ENCODE measurements at places on chromosomes 16 and 17.

DNA sequence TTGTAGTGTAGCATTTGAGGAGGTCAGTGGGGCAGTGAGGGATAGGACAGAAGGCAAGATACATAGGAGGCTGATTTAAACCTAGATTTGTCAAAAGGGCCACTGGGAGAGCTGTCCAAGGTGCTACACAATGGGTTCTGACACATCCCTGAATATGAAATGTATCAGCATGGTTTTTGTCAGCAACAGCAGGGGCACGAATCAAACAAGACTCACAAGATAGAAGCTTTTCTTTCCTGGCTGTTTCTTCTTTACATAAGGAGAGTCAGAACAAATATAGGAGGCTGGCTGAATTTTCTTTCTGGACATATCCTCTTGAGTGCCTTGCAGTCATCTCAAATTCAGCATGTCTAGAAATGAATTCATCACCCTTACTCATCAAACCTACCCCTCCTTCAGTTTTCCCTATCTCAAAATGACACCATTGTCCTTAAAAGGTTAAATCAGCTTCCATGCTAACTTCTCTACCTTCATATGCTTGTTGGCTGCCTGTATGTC is 130.5 kb downstream of the NPIPB5 start:
- peak; percentile 26 for DNase-seq

GRCh38 chr16:56414366-56414765 is 11.0 kb downstream of the AMFR start:
- no peak for DNase-seq

GRCh38 chr17:28487881-28488532 is 14.6 kb downstream of the SLC13A2 start:
- no peak for DNase-seq

DNA sequence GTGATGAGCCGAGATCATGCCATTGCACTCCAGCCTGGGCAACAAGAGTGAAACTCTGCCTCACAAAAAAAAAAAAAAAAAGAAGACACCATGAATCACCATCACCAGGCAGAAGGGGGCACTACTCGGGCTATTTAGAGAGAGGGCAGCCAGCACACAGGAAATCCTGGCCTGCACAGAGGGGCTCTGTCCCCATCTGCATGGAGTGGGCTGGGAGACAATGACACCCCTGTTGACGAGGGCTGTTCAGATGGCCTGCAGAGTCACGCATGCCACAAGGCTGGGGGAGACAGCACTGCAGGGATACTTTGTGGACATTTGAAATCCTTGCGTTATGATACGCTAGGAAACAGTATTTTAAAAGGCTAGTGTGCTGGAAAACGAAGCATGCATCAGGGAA is 48.3 kb downstream of the CUEDC1 start:
- no peak for DNase-seq

- DNase-seq = peak; percentile 44
Measured at GRCh38 chr17:38702166-38702915, 2.7 kb upstream of the MLLT6 start.

DNA sequence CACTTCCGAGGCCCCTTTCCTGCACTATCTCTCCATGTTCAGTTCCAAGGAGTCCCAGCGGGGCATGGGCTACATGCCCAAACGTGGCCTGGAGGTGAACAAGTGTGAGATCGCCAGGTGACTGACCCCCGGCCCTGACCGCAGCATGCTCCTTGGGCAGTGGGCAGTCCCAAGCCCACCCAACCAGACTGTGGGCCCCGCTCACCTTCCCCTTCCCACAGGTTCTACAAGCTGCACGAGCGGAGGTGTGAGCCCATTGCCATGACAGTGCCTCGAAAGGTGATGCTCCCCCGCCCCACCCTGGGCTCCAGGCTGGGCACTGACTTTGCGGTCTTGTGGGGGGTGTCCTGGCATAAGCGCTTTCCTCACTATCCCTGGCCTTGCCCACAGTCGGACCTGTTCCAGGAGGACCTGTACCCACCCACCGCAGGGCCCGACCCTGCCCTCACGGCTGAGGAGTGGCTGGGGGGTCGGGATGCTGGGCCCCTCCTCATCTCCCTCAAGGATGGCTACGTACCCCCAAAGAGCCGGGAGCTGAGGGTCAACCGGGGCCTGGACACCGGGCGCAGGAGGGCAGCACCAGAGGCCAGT is 4.7 kb downstream of the CORO1A start:
- DNase-seq = no peak

DNA sequence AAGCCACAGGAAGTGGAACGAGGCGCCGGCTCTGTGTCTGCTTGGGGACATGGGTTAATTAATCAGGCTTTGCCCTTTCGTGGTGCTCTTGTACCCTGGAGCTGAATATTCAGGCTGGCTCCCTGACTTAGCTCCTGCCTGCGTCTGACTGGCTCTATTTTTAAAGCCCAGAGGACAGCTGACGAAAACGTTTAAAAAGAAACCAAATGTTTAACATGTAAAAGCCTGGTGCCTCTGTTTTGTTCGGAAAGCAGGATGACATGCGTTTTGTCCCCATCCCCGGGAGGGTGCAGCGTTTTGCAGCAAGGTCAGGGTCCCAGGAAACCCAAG is 61.1 kb downstream of the NT5M start:
- no peak for DNase-seq

GRCh38 chr17:59300941-59301340 is 30.5 kb upstream of the YPEL2 start:
- no peak for DNase-seq

DNA sequence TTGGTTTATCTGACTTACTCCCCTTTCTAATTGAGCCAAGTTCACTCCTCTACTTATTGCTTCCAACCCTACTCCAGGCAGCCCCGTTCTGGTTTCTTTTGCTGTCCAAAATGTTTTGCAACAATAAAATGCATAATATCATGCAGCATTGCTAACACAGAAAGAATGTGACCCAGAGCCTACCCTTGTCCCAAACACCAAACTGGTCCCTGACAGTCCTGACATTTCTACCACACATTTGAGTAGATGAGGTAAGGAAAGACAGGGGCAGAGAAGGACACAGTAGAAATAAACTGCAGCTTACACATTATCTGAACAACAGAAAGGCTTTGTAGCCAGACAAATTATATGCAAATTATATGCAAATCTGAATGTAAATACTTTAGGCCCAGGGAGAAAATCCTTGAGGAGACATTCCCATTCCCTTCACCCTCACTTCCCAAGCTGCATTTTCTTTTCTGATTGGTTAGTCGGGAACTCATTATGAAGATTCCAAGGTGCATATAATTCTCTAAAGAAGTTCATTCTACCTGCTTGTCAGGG is 31.6 kb downstream of the SOX9 start:
- no peak for DNase-seq

GRCh38 chr17:63024716-63025115 is 58.7 kb downstream of the TANC2 start:
- no peak for DNase-seq

DNA sequence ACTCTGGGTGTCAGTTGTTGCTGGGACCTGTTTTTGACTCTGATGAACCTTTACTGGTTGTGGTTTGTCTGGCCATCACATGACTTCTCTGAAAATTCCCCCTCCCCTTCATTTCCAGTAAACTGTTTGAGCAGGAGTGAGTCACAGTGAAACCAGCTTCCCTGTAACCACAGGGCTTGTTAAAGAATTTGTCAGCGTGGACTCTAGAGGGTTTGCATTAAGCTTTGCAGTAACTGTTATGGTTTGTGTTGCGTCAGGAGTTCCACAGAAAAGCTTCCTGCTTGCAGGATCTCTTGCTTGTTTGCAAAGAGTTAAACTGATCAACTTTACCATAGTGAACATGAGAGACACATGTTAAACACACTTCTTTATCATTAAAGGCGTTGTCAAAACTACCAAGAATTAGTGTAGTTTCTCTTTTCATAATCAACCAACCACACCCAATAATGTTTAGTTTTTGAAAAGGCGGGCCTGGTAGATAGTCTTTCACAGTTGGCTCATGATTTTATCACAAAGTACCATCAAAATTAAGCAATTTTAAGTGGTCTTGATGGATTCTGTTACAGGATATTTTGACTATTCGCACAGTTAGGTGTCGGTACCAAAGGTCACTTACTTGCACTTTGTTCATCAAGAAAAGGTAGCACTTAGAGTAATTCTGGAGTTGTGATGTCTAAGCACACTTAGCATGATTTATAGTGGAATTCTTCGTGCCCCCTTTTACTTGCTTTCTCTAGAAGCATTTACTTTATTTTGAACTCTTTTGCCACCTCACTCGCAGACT is 79.3 kb downstream of the VMP1 start:
- DNase-seq = peak; percentile 98

DNA sequence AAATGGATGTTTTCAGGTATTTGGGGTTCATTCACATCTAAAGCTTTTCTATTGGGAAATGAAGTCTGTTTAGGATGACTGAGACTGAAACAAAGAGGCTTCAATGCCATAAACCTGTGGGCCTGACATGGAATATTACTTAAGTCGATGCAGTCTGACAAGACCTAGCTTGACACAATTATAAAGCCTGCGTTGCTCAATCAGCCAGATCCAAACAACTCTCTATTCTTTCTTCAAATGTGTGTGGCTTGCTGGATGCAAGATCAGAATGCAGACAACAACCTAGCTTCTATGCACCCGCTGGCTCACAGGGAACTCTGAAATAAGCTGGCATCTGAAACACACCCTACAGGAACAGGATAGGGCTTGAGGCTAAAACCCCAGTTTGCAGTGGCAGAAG is 40.0 kb downstream of the RFFL start:
- DNase-seq = no peak

GRCh38 chr17:3012926-3013581 is 50.4 kb downstream of the OR1D5 start:
- DNase-seq = no peak

- DNase-seq = no peak
Measured at GRCh38 chr17:11205659-11206058, 35.4 kb upstream of the SHISA6 start.

- no peak for DNase-seq
Measured at GRCh38 chr17:4938688-4939545, 929 bp downstream of the SLC25A11 start.

- DNase-seq = no peak
Measured at GRCh38 chr16:66895999-66896398, 15.7 kb downstream of the PDP2 start.

DNA sequence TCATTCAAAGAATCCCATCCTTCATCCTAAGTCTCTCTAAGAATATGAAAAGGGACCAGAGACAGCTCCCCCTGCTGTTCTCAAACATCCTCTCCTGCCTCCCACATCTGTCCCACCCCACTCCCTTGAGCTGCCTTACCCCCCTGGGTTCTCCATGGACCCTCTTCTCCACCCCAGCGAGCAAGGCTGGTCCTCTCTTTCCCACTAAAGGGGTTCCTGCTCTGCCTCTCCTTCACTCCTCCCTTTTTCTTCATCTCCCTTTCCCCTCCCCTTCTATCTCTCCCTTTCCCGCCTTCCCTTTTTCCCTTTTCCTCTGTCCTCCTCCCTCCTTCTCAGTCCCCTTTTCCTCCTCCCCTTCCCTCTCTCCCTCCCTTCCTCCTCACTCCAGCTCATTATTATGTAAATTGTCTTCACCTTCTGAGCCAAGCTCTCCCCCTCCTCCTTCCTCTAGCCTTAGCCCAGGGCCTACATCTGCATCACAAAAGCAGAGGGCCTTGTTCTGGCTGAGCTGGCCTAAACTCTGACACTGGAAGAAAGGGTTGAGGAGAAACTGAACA is 90.0 kb downstream of the GNAO1 start:
- DNase-seq = no peak

DNA sequence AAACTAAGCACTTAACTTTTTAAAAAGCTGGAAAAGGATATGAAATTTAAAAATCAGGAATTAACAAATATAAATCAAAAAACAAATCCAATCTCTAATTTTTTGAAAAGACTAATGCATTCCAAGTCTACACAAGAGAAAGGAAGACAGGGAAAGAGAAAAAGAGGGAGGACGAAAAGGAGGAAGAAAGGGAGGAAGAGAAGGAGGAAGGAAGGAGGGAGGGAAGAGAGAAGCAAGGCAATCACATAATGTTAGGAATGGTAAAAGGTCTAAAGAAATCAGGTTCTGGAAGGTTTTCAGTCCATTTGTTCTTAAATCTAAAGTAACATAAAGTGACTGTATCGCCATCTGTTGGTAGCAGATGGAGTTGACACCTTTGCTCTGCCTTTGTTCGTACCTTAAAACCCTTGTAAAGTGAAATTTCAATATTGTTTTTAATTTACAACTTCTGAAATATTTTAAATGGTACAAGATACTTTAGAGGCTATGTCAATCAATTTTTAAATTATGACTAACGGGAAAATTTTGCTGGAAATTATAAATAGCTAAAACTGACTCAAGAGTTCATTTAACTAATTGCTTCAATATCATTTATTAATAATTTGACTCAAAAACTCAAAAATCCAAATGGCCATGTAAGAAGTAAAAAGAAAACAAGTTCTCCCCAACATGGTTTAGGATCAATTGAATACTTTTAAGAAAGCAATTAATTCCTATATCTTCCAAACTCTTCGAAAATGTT is 20.4 kb upstream of the CDYL2 start:
- peak; percentile 47 for DNase-seq

DNA sequence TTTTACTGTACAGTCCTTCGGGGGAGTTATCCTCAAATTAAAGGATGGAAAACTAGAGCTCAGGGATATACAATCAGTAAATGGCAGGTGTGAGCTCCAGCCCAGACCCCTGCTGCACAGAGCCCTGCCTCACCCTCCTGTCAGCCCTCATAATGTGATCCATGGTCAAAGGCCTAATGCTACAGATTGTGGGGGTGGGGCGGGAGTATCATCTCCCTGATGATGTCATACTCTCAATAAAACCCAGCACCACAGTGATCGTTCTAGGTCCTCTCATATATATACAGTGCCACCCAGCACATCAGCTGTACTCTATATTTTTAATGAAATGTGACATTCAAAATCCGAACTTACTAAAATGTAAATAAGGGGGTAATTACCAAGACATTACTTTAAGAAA is 61.5 kb downstream of the SLC39A11 start:
- no peak for DNase-seq

DNA sequence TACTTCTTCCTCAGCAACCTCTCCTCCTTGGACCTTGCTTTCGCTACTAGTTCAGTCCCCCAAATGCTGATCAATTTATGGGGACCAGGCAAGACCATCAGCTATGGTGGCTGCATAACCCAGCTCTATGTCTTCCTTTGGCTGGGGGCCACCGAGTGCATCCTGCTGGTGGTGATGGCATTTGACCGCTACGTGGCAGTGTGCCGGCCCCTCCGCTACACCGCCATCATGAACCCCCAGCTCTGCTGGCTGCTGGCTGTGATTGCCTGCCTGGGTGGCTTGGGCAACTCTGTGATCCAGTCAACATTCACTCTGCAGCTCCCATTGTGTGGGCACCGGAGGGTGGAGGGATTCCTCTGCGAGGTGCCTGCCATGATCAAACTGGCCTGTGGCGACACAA is 429 bp downstream of the OR2C1 start:
- DNase-seq = no peak

DNA sequence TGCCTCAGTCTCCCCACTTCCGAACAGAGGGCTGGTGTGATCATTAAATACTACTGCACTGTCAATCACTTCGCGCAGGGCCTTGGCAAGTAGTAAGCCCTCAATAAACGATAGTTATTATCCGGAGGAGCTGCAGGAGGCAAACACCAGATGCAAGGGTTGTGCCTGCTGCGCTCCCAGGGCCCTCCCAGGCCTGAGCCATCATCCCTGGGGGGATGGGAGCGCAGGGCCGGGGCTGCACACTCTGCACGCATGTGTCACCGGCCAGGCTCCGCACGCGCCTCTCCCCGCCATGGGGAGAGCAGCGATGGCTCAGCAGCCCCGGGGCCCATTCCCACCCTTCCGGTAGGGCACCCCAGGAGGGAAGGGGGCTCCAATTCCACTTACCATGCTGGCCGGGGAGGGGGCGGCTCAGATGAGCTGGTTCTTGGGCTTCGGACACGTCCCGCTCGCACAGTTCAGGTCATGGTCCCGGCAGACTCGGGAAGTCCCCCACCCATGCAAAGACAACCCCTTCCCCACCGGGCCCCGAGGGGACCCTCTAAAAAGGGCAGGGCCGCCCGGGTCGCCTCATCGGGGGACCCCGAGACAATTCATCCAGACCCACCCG is 681 bp downstream of the XPO6 start:
- DNase-seq = no peak

Data from smooth muscle cell of the brain vasculature (primary cell).